ENCODE measurements at places on chromosomes 2 and 18.

GRCh38 chr2:206968134-206969086 lies 29.1 kb downstream of the CPO start:
- no peak for DNase-seq

DNA sequence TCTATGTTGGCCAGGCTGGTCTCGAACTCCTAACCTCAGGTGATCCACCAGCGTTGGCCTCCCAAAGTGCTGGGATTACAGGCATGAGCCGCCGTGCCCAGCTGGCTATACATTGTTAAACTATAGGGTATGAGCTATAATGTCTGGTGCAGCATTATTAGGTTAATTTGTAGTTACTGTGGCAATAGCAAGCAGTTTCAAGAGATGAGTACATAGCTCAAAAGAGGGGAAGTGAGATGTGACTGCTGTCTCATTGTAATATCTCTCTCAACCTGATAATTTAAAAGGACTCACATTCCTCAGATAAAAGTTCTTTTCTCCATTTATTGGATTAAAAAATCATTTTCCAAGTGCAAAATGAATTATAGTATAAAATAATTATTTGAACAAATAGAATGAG lies 116.4 kb downstream of the INO80D start:
- DNase-seq = no peak

DNA sequence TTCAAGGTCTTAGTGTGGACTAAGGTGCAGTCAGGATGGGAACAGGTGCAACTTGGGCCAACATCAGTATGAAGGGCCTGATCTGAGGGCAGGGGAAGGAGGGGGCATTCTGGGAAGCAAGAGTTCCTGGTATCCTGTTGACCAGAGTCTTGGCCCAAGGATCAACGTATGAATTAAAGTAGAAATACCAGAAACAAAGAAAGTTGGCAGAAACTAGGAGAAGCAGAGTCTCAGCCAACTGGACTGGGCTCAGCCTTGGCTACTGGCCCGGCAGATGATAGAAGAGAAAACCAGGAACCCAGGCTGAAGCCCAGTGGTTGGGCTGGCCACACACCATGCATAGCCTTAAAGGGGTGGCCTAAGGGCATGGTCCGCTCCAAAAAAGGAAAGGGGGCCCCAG lies 2.3 kb downstream of the CETN1 start:
- DNase-seq = no peak

DNA sequence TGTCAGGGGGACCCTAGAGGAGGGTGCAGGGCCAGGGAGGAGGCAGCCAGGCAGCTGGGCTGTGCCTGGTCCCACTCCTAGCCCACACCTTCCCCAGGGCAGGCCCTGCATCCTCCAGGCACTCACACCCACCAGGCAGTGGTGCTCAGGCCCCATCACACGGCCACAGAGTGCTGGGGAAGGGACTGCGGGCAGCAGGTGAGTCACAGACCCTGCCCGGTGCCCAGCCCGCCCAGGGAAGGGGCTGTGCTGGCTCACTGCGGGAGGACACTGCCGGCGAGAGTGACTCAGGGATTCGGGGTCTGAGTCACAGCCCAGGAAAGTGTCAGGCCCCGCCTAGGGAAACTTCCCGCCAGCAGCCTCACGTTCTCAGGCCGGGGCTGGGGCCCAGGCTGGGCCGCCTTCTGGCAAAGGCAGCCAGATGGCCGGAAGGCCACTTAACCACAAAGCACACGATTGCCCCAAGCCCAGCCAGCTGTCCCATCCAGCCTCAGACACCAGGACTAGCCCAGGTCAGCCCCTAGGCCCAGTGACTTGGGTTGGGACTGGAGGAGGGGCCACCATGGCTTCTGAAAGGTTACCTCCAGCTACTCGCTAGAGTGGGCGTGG lies 42.2 kb downstream of the BIN1 start:
- DNase-seq = no peak

GRCh38 chr2:168694866-168695265 lies 107.6 kb upstream of the NOSTRIN start:
- DNase-seq = no peak

DNA sequence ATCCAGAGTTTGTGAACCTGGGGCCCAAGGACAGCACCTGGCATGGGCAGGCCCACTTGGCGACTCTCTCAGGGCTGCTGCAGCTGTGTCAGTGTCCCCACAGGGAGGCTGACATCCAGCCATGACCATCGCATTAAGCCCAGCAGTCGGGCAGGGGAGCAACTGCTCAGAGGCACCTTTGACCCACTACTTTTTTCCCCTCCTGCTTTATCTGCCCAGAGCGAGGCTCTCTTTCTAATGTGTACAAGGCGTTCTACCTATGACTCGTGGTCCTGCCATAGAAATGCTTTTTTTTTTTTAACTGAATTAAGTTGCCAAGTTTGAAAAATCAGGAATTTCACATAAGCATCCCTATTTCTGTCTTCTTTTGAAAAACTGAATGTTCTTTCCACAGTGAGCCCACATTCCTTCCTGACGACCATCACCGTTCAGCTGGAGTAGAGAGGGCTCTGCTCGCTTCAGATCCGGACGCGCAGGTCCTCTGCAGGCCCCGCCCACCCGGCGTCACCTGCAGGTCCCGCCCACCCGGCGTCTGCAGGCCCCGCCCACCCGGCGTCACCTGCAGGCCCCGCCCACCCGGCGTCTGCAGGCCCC lies 403 bp upstream of the CLUL1 start:
- no peak for DNase-seq

- no peak for DNase-seq
Measured at GRCh38 chr2:160228141-160228917, 28.3 kb upstream of the ITGB6 start.

All from T follicular helper cell (primary cell).